ENCODE measurements at places on chromosomes 5 and 9.

DNA sequence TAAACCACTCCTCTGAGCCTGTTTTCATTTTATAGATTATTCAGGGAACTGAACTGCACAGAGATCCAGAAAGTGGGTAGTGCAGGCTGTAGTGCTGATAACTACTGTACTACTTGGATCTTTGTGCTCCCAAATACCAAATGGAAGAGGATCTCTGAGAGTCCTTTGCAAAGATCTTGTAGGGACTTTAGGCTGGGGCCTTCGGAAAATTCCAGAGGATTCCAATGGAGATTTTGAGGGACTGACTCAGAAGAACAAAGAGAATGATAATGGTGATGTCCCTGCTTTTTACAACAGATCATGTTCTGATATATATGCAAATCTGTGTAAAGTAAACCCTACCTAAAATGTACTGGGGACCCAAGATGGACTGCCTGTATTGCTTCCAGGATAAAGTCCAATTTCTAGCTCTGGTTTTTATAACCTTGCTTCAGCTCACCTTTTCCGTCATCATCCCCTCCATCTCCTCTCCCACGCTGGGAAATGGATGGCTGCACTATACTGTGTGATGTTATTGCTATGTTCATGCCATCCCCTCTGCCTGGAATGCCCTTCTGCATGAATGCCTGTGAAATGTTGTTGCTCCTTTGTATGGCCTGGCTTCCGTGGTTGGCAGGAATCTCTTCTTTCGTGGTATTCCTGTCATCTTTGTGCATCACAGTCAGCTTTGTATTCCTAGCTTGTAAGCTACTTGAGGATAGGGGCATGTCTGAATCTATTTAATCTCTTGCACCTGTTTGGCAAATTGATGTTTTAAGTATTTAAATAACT lies 9.7 kb upstream of the PSMD5 start:
- no peak for DNase-seq

- DNase-seq = no peak
These were observed 331.1 kb downstream of the TMEM38B start for GRCh38 chr9:106025453-106025852.

GRCh38 chr5:132070460-132071337 lies 2.9 kb upstream of the CSF2 start:
- DNase-seq = no peak

DNA sequence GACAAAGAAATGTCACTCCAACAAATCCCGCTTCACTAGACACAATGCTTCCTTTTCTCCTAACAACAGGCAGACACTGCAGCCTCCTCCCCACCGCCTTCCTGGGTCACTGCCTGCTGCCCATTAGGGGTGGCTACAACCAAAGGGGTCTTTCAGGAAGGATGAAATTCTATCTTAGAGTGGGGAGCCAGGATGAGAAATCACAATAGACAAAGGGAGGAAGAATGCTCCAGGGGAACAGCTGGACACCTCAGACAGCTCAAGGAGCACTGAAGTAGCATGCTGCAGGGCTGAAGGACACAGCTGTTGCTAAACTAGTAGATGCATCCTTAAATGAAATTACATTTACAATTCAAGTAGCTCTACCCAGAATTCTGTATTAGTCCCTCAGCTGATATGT lies 54.2 kb downstream of the PRELID2 start:
- no peak for DNase-seq

DNA sequence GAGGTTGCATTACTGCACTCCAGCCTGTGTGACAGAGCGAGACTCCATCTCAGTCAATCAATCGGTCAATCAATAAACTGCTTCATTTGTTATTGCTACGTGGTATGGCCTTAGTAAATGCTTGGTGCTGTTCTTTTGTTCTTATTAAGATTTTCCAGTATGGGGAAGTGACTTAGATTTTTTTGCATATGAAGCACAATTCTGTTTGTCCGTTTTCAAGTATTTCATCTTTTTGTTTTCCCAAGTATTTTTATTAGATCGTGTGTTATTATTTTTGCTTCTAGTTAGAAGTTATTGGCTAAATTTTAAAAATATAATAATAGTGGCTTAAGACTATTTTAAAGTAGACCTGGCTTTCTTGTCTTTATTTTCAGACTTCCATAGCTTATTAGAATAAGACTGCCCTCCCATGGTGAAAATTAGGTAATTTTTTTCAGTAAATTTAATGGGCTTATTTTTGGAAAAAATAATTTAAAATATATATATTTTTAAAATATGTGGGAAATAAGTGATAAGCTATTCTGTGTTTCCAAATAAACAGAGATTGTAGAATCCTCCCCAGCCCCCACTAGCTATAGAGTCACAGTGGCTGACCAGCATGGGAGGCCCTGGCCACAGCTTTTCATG lies 14.7 kb upstream of the OMD start:
- DNase-seq = no peak

DNA sequence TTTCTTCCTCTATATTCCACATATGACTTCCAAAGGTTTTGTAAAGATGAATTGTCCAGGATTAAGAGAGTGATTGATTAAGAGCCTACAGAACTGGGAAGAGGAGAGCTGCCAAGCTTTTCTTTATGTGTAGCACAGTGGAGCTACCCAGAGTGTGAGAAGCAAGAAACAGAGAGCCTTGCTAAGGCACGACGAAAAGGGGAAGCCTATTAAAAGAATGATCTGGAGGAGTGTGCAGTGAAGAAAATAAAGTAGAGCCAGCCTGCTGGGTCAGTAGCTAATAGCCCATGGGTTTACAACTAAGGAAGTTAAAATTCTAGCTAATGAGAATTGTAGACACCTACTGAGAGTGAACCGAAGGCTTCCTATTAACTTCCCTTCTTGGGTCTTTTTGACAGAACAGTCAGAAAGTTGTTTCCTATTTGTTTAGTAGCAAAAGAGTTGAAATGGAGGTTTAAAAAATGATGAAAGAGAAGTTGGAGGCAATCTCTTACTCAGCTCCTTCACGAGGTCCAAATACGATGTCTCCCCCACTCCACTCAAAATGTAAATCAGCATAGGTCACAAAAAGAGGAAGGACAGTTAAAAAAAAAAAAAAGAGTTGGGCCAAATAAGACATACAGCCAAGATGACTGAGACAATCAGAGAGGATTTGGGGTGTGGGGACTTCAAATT lies 957 bp upstream of the PRR16 start:
- no peak for DNase-seq

GRCh38 chr9:37935096-37935495 lies 31.2 kb upstream of the SLC25A51 start:
- no peak for DNase-seq

DNA sequence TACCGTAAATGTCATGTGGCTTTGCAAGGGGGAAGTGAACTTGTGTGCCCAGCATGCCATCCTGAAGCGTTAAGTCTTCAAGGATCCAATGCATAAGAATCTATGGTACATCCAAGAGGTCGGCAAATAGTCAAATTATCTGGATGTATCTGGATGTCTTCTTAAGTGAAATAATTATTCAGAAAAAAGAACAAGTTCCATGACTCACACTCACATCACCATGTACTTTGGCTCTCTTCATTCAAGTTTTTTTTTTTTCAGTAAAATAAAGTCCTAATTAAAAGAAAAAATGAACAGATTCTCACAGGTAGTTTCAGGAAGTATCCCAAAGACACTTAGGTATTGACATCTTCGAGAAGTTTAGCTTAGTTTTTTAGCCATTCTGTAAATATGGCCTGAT lies 62.7 kb upstream of the MEGF10 start:
- DNase-seq = no peak

GRCh38 chr9:88536951-88537760 lies 2.2 kb downstream of the NXNL2 start:
- DNase-seq = no peak

- no peak for DNase-seq
These were observed 23.5 kb downstream of the ITGA1 start for GRCh38 chr5:52811067-52811749.

DNA sequence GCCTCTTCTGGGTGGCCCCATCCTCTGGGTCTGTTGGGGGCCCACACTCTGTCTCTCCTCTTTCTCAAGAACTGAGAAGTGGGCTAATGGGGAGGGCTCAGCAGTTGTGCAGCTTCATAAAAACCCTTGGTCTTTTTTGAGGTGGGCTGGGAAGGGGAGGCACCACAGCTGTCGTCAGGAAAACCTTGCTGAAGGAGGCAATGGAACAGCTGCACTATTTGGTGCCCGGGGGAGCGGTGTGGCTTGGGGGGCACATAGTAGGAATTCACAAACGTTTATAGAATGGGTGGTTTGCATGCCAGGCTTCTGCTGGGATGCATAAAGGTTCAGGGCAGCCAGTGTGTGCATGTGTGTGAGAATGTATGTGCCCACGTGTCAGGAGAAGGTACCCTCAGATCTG lies 3.2 kb upstream of the IER5L start:
- DNase-seq = no peak

GRCh38 chr5:163542771-163543170 lies 37.4 kb downstream of the MAT2B start:
- no peak for DNase-seq

DNA sequence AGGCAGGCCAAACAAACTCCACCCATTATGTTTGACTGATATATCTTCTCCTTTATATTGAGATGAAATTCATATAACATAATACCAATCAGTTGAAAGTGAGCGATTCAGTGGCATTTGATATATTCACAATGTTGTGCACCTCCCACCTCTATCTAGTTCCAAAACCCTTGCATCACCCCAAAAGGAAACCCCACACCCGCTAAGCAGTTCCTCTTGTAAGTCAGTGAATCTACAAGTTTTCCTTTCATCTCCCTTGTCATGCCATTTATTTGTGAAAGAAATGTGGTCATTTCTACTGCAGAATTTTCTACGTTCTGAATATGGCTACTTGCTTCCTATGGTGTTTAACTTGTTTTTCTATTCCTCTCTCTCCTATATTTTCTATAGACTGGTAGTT lies 99.4 kb upstream of the PTPN3 start:
- DNase-seq = no peak

DNA sequence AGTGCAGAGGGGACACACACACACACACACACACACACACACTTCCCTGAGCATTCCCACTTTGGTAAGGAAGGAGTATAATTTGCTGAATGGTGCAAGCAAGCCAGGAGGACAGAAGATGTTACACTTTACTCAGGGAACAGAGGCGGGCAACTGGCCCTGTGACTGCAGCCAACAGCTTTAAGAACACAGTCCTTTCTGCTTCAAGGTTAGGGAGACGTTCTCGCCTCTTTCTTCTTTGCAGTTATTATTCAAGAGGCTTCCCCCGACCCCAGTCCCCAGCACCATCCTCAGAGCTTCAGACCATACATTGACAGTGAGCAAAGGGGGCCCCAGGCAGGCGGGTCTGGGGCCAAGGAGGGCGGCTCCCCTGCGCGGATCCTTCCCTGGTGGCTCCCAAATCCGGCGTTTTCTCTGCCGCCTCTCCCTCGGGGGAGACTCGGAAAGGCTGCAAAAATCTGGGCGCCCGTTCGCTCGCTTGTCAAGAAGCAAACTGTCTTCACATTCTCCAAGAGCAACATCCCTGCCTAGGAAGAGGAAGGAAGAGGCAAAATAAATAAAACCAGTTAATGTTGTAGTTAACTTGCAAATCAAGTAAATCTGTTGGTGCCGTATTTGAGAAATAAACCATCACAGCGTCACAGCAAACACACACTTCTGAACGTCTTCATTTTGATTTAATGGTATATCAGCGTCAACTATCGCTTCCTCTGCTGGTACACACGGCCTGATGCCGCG lies 3.8 kb upstream of the LHX2 start:
- DNase-seq = no peak

- DNase-seq = no peak
These were observed 170.0 kb downstream of the SLC24A2 start for GRCh38 chr9:19618816-19619215.

DNA sequence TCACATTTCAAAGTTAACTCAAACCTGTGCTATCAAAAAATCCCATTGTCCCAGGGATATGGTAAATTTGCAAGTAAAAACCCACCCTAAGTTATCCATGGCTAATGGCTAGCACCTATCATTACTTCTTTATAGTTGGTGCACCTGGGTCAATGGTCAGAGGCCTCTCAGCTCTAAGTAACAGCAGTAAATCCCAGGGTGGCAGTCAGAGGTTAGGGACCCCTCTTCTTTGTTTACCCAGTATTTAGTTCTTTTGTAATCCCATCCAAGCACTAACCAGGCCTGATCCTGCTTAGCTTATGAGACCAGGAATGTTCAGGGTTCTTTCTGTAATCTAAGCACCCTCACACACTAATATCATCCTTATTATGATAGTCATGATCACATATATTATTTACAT lies 52.1 kb upstream of the WWC1 start:
- DNase-seq = no peak
